ENCODE measurements at places on chromosomes 16 and 17. TPM values are rescaled to one million over a fixed set of nuclear protein-coding genes. Genes with fewer than 3 reads are reported as not detected.

Gene DHX58
- 1.0 TPM for total RNA-seq

DNA sequence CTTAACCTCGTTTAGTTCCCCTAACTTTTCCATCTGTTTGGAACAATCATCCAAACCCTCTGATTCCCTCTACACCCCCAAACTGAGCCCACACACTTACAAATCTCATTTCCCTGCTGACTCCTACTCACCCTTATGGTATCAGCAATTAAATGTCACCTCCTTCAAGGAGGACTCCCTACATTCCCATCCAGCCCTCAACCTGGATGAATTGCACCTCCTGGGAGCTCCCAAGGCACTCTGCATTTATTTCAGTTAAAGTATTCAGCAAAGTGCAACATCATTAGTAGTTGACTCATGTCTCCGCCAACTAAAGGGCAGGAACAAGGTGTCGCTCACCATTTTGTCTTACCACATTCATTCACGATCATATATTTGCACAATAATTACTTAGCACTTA, 353.5 kb downstream of the TMEM114 start:
- no peak for DNase-seq

GRCh38 chr17:41965694-41966462, 717 bp upstream of the CNP start:
- peak; percentile 42 for DNase-seq

Gene EME1
- total RNA-seq = 6.3 TPM

GRCh38 chr16:29808219-29808900, 2.0 kb downstream of the MAZ start:
- no peak for DNase-seq

- peak; percentile 87 for DNase-seq
These were observed 19.7 kb downstream of the DPEP1 start for GRCh38 chr16:89633064-89633631.

Gene OR1A1
- not detected for total RNA-seq

Gene EPX
- not detected for total RNA-seq

- DNase-seq = no peak
These were observed 196.6 kb downstream of the ZNF423 start for GRCh38 chr16:49659356-49659755.

DNA sequence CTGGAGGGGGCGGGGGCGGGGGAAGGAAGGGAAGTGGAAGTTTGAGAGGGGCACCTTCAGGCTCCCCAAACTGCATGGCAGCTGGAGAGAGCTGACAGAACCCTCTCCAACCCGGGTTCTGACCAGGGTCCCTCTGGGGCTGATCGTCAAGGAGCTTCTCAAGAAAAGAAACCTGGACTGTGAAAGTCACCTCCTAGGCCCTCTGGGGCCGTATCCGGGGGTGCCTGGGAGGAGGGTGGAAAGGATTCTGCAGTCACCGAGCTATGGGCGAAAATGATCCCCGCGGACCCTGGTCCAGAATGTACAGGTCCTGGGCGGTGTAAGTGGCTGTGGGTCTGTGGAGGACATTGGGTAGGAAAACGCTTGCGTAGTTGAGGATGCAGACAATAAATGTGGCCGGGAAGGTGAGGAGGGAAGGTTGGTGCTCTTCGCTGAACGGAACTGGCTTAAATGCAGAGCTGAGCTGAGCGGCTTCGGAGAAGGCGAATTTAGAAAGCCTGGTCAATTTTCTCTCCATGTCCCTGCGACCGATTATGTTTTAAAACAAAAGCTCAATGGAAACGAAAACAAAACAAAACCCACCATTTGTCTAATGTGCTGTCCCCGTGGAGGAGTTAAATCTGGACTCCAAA, 3.6 kb upstream of the LHX1 start:
- no peak for DNase-seq

DNA sequence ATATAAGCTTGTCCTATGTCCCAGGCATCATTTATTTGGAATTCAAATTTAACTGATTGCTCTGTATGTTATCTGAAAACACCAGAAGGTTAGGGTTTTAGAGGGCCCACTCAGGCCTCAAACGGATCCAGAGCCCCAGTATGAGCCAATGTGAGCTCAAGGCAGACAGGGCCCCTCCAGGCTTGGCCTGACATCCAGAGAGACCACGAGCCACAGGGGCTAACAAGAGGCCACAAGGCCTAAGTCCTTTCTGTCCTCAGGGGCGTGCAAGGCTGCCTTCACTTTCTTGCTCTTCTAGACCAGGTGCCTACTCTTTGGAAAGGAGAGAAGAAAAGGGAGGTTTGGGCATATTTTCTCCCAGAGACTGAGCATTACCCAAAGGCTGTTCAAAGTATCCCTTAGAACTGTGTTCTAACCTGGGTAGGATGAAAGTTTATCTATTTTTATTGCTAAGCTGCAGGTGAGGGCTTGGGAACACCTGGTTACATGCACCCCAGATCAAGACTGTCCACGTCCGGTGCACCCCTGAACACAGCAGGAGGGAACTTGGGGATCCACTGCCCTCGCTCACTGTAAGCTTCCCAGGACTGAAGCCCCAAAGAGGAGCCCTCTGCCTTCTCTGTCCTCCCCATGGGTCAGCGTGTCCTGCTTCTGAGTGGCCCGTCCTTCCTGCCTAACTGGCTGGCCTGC, 1.5 kb upstream of the ENGASE start:
- DNase-seq = no peak

Gene HOXB8
- 4.8 TPM for total RNA-seq

Gene P2RX5
- 12.0 TPM for total RNA-seq

- no peak for DNase-seq
These were observed 173.1 kb downstream of the RPTOR start for GRCh38 chr17:80717720-80718083.

Gene CDT1
- 9.3 TPM for total RNA-seq

- DNase-seq = no peak
These were observed 13.1 kb upstream of the CYB5B start for GRCh38 chr16:69411064-69411985.

Gene TMEM92
- not detected for total RNA-seq

GRCh38 chr17:27893841-27894503, 807 bp upstream of the LYRM9 start:
- DNase-seq = no peak

Gene TNK1
- not detected for total RNA-seq

- DNase-seq = peak; percentile 97
These were observed 202.3 kb downstream of the RAB11FIP4 start for GRCh38 chr17:31593806-31594205.
